ENCODE measurements at places on chromosomes 7 and 10.

- DNase-seq = no peak
Measured at GRCh38 chr7:45084336-45084735, 4.4 kb downstream of the NACAD start.

- no peak for DNase-seq
Measured at GRCh38 chr7:17159500-17160037, 138.9 kb upstream of the AHR start.

DNA sequence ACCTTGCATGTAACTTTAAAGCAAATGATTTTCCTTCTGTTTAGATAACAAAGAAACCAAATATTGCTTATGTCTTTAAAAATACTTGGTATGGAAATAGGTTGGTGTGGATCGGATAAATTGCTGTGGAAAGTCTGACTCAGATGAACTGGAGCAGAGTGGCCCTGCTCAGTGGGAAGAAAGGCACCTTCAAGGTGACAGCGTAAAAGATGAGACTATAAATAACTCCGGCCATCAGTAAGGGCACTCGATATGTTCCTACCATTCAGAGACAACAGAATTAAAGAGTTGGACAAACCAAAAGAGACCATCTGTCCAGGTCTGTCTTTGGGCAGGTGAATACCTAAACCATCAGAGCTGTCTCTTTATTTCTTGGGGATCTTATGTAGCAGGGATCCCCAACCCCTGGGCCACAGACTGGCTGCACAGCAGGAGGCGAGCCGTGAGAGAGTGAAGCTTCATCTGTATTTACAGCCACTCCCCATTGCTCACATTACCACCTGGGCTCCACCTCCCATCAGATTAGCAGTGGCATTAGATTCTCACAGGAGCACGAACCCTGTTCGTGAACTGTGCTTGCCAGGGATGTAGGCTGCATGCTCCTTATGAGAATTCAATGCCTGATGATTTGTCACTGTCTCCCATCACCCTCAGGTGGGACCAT, 357.1 kb downstream of the PRPF18 start:
- no peak for DNase-seq

DNA sequence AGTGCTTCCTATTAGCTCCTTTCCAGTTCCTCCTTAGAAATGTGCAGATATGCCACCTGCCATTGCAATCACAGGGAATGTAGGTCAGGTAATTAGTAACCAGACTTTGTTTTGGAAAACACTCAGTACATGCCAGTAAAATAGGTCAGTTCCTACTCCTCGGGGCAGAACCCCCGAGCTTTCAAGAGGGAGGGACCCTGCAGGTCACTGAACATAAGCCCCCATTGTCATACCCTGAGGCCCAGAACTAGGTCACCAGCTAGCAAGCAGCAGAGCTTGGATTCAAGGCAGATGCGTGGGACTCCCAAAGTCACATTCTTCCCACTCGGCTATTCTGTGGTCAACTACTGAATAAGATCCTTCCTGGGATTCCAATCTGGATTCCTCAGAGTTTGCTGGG, 104.8 kb downstream of the PPP1R3C start:
- DNase-seq = no peak

GRCh38 chr7:1632916-1633785, 36.9 kb upstream of the ELFN1 start:
- DNase-seq = no peak

GRCh38 chr7:150722431-150722931, 6.1 kb downstream of the GIMAP1 start:
- DNase-seq = no peak

GRCh38 chr7:6500691-6501090, 50.6 kb downstream of the GRID2IP start:
- no peak for DNase-seq

GRCh38 chr10:101775273-101776160, at the start of gene FGF8:
Gene FGF8, minus strand, starts transcription at chr10:101776114. Its CDS starts 214 bp downstream, at chr10:101775900.
- no peak for DNase-seq

- peak; percentile 45 for DNase-seq
Measured at GRCh38 chr10:32190890-32191491, 134.8 kb upstream of the KIF5B start.

DNA sequence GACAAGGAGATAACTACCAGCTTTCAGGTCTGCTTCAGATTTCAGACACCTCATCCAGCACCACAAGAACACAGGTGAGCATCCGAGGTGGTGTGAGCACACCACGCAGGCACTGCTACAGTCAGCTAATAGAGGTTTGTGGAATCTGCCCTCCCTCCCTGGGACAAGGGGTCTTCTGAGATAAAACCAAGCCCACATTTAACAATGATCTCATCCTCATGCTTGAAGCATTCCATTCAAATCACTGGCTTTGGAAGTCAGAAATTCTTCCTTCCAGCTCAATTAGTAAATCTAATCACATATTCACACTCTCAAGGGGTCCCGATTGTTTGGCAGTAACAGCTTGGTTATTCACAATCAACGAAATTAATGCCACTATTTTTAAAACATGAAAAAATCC, 331.4 kb downstream of the ELMO1 start:
- DNase-seq = no peak

DNA sequence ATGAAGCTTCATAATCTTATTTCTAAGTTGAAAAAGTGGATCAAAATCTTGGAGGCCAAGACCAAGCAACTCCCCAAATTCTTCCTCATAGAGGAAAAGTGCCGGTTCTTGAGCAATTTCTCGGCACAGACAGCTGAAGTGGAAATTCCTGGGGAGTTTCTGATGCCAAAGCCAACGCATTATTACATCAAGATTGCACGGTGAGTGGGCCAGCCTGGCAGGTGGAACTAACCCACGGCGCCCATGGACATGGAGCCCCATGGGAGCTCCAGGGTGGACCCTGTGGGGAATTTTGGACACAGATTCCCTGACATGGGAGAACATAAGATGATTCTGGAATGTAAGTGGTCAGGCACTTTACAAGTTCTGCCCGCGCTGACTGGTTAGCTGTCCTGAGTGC, 125.9 kb downstream of the TRRAP start:
- DNase-seq = no peak

DNA sequence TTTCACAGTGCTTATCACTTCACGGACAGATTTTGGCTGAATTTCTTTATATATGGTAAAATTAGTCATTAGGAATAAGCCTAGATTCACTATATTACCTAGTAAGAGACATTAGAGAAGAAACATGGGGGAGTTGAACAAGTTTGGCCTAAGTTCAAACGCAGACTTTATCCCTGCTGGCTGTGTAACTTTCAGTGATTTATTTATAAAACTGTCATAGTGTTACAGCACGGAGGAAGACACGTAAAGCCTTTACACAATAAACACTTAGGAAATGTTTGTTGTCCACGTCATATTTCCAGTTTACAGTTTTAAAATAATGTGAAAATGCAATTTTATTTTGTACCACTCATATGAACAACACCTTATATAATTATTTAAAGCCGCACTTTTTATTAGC, 661.5 kb downstream of the MAGI2 start:
- DNase-seq = no peak

Data from naive thymus-derived CD8-positive, alpha-beta T cell (primary cell).